HAP-1 (cell line): ENCODE measurements at places on chromosomes 11 and 22.

- no peak for DNase-seq
Measured at GRCh38 chr11:120680322-120680721, 168.8 kb downstream of the GRIK4 start.

- DNase-seq: no peak
Measured at GRCh38 chr11:79482800-79483199, 42.0 kb upstream of the TENM4 start.

GRCh38 chr11:32435152-32435480 is 223 bp downstream of the WT1 start:
- peak; percentile 20 for DNase-seq

DNA sequence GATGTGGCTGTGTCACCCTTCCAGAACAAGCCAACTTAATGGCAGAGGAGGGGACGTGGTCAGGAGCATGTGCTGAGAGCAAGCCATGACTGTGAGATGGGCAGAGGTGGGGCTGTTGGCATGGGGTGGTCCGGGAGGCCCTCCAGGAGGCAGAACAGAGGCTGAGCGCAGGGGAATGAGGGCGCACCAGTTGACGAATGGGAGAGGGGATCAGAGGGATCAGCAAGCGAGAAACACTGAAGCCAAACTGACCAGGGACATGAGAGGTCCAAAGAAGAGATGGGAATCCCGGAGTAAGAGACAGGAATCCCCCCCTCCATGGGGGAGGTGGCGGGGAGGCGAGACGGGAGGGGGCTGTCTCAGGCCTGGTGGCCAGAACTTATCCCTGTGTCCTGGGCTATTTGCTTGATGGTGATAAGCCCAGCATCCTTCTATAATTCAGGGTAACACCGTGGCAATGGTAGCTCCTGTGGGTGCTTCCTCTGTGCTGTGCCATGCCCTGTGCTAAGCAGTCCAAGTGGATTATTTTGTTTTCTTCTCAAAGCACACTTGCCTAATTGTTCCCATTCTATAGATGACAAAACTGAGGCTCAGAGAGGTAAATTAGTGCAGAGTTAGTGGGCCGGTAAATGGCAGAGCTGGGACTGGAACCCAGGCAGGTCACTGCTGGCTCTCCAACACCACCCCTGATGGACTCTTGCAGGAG is 83.4 kb upstream of the SHISAL1 start:
- DNase-seq: no peak

- no peak for DNase-seq
Measured at GRCh38 chr11:77800449-77800848, 20.1 kb downstream of the RSF1 start.

DNA sequence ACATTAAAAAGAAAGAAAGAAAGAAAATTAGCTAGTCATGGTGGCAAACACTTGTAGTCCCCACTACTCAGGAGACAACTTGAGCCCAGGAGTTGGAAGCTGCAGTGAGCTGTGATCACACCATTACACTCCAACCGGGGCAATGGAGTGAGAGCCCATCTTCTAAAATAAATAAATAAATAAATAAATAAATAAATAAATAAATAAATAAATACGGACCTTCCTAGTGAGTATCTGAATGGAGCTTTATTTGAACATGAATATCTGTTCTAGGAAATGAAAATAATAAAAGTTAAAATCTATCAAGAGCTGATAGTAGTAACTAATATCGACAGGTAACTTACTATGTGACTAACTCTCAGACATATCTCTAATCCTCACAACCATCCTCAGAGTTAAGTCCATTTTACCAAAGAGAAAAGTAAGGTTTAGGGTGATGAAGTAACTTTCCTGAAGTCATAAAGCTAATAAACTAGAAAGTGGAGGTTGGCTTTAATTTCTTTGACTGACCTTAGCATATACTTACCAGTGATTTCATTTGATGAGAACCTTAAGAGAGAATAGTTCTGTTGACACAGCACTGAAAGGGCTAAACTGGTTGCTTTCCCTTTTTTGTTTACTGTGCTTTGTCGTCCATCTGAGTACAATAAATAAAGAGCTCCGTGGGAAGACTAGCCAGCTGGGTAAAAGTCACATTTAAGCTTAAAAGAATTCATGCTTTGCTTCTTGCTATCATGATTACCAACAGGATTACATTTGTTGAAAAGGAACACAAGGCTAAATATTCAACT is 22.4 kb downstream of the ENTHD1 start:
- DNase-seq: no peak

GRCh38 chr11:29844701-29845379 is 172.0 kb downstream of the KCNA4 start:
- no peak for DNase-seq

- DNase-seq: peak; percentile 57
Measured at GRCh38 chr11:69915501-69916250, 96.5 kb upstream of the FGF3 start.

- DNase-seq: no peak
Measured at GRCh38 chr11:11531131-11531908, 90.5 kb downstream of the GALNT18 start.

DNA sequence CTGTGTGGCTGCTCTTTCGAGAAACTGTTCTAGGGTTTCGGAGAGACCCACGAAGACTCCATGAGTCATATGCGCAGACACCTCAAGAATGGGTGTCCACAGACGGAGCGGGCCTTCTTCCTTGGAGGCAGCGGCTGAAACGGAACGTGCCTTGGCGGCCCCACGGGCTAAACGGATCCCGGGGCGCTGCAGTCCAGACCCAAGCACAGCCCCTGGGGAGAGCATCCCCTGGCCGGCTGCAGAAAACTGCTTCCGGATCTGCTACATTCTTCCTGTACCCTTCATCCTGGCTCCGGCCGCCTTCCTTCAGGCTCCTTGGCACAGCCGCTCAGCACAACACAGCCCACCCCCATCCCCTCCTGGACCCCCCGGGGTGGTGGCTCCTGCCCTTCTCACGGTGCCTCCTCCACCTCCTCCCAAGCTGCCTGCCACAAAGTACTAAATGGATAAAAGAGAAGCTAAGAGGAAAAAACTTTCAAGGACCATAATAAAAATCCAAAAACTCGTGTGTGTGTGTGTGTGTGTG is 25.4 kb downstream of the CPT1A start:
- no peak for DNase-seq

- DNase-seq: no peak
Measured at GRCh38 chr11:70501051-70501901, 102.9 kb downstream of the CTTN start.

GRCh38 chr22:27680636-27681035 is 120.9 kb downstream of the MN1 start:
- no peak for DNase-seq

GRCh38 chr22:30640361-30640760 is 4.8 kb downstream of the SLC35E4 start:
- no peak for DNase-seq

- DNase-seq: no peak
Measured at GRCh38 chr11:36186340-36187175, 102.7 kb downstream of the COMMD9 start.

DNA sequence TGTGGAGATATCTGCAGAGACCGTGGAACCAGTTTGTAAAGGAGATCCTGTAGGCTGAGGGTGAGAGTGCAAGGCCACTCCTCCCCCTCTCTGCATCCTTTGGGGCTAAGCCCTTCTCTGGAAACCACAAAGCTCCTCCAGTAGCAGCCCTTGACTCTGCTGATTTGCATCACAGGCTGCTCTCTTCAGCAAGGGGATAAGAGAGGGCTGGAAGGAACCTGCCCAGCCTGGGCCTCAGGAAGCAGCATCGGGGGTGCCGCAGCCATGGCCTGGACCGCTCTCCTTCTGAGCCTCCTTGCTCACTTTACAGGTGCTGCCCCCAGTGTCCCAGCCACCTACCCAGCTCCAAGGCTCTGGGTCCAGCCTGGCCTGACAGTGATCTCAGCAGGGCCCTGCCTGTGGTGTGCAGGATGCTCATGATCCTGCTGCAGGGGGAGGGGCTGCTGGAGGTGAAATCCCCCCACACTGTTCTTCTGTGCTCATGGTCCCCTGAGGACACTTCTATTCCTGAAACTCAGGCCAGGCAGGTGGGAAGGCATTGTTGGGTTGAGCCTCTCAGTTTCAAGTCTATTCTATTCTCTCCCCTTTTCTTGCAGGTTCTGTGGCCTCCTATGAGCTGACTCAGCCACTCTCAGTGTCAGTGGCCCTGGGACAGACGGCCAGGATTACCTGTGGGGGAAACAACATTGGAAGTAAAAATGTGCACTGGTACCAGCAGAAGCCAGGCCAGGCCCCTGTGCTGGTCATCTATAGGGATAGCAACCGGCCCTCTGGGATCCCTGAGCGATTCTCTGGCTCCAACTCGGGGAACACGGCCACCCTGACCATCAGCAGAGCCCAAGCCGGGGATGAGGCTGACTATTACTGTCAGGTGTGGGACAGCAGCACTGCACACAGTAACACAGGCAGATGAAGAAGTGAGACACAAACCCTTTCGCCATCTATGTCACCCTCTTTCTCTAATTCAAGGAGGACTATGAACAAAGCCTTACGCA is 68.5 kb upstream of the IGLL5 start:
- DNase-seq: no peak

DNA sequence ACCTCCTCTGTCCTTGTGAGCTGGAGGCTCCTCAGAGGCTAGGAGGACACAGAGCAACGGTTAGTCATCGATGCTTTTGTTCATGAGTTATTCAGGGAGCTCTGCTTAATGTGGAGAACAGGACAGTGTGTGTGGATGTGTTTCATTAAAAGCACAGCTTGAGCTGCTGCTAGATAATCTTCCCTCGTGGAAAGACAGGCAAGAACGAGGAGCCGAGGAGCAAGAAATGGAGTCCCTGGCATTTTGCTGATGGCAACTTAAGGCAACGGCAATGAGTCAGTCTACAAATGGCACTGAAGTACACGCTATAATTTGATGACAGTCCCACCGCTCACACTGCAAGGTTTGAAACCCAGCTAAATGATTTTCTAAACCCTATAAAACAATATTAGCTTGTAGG is 106.2 kb downstream of the IGLL1 start:
- no peak for DNase-seq

DNA sequence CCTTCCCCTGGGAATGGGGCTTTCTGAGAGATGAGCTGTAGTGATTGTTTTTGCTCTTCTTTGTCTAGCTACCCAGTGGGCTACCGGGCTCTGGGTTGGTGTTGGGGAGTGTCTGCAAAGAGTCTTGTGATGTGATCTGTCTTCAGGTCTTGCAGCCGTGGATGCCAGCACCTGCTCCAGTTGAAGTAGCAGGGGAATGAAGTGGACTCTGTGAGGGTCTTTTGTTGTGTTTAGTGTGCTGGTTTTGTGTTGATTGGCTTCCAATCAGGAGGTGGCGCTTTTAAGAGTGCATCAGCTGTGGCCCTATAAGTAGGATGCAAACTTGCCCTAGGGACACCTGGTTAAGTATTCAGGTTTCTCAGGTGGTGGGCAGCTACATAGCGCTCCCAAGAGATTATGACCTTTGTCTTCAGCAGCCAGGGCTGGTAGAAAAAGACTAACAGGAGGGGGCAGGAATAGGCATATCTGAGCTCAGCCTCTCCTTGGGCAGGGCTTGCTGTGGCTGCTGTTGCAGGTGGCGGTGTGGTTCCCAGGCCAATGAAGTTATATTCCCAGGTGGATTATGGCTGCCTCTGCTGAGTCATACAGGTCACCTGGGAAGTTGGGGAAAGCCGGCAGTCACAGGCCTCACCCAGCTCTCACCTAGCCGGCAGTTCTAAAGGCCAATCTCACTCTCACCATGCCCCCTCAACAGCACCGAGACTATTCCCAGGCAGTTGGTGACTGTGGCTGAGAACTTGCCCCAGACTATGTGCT is 315.7 kb upstream of the C11orf87 start:
- DNase-seq: no peak

GRCh38 chr11:44823006-44823405 is 96.2 kb downstream of the TSPAN18 start:
- DNase-seq: peak; percentile 32

DNA sequence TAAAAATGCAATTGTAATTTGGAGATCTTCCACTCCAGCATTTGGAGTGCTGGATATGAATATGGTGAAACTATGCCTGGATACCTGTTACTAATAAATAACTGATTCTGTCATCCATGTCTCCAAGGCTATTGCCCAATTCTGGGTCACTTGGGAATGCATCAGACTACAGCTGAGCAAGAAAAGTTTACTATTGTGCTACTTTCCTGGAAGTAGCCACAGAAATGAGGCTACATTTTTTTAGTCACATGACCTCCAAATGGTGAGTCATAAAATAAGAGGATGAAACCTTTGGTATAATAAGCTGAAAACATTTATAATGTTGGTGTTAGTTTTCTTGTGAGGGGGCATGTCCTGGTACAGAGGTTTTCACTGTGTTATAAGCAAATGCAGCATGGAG is 44.4 kb downstream of the DCDC1 start:
- no peak for DNase-seq

DNA sequence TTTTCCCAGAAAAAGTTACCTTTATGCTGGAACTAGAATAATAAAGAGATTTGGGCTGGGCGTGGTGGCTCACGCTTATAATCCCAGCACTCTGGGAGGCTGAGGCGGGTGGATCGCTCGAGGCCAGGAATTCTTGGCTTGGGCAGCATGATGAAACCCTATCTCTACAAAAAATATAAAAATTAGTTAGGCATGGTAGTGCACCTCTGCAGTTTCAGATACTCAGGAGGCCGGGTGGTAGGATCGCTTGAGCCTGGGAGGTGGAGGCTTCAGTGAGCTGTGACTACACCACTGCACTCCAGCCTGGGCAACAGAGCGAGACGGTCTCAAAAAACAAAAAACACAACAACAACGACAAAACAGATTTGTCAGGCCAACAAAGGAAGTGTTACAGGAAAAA is 119.3 kb upstream of the OR9Q1 start:
- no peak for DNase-seq

DNA sequence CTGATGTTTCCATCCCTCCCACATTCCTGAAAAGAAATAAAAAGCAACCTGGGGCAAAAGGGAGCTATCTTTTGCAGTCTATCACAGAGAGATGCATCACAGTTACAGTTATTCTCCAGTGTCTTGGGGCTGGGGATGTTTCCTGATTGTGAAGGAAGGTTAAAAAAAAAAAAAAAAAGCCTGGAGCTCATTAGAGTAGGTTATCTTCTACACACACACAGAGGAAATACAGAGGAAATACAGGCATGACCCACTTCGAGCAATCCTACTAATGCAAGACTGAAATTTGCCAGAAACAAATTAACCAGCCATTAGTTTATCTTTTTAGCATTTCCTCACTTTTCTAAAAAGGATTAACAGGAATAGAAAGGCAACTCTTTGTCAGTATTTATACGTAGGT is 89.4 kb upstream of the CLMP start:
- no peak for DNase-seq

- DNase-seq: no peak
Measured at GRCh38 chr11:17333799-17334586, 17.6 kb upstream of the NCR3LG1 start.

DNA sequence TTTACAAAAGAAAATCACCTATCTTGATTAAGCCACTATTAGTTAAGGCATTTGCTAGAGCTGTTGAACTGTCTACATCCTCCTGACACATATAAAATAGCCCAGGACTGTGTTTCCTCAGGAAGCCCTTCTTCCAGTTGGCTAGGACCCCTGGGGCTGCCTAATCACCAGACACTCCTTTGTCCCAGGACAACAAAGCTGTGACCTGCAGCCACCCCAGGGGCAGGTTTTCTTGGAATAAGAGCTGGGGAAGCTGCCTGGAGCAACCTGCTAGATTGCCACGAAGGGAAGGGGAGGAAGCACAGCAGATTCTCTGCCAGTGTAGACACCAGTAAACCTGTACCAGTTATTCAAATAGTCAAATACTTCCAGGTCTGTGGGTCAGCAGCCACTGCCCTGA is 17.6 kb downstream of the CHST1 start:
- DNase-seq: no peak
